ENCODE measurements at places on chromosomes 3 and 15.

GRCh38 chr3:191425322-191425734 is 35.6 kb upstream of the PYDC2 start:
- DNase-seq, result no peak

DNA sequence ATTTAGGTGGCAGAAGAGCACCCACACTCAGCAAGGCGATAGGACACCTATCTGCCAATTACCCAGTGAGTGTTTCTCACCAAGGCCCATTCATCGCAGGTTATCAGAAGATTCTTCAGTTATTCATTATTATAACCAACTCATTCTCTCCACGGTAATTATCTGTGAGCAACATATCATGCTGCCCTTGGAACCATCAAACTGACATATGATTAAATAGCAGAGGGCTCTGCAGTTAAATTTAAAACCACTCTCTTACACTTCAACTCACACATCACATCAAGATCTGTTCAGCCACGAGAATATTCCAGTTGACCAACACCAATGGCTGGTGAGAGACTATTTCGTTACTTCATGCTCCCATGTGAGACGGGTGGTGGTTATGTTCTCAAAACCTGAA is 489.3 kb downstream of the ERC2 start:
- no peak for DNase-seq

- DNase-seq, result no peak
Measured at GRCh38 chr3:30847592-30847991, 46.9 kb downstream of the GADL1 start.

- no peak for DNase-seq
Measured at GRCh38 chr15:76588811-76589747, 252.5 kb downstream of the ISL2 start.

DNA sequence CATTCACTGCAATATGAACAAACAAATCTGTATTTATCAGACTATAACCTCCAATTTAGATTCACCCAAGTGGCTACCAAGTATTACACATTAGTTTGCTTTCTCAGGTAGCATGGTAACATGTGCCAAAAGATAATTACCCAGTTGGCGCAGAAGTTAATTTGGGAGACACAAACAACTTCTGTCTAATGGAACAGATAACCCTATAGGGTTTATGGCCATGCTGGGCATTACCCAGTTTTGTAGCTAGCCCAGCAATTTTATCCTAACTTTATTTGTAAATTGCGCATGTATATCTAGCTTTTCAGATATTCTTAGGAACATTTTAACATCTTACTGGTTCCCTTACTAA is 780 bp downstream of the RPL22L1 start:
- no peak for DNase-seq

- DNase-seq, result no peak
Measured at GRCh38 chr15:66843581-66843980, 141.5 kb downstream of the SMAD6 start.

GRCh38 chr3:188153437-188154013 is 432 bp upstream of the LPP start:
- no peak for DNase-seq

- no peak for DNase-seq
Measured at GRCh38 chr3:150547045-150547741, 606 bp downstream of the EIF2A start.

GRCh38 chr15:98740295-98740694 is 92.0 kb downstream of the IGF1R start:
- no peak for DNase-seq

All from stimulated activated CD4-positive, alpha-beta T cell treated with anti-CD3 and anti-CD28 coated beads, Interleukin-1b, Interleukin-23, amount 100 ng/mL, for 1 hour (primary cell).